Thoracic aorta (tissue), 2 donors: ENCODE measurements at places on chromosomes 7 and 10. TPM values are rescaled to one million over a fixed set of nuclear protein-coding genes. Genes with fewer than 3 reads are reported as not detected.

DNA sequence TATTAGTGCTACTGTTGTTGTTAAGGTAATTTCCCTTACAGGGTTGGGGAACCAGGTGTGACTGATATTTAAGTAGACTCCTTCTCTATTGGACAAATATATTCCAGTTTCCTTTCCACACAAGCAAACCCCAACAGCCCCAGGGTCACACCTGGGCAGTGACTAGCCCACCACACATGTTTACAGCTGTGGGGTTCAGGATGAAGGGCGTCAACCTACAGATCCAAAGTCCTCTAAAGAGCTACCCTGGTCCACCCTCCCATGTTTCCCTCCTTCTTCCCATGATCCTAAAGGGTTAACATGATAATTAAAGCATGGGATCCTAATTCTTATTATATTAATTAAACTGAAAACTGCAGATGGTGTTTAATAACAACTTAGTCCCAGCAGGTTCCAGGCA, 701.5 kb downstream of the GRID1 start:
- no peak for DNase-seq

Gene PNLIPRP3
- total RNA-seq: 1.1 TPM

Gene CDK5
- total RNA-seq: 3.1 TPM

Gene CDHR3
- 1.5 TPM for total RNA-seq
